ENCODE measurements at places on chromosomes 5 and 9.

DNA sequence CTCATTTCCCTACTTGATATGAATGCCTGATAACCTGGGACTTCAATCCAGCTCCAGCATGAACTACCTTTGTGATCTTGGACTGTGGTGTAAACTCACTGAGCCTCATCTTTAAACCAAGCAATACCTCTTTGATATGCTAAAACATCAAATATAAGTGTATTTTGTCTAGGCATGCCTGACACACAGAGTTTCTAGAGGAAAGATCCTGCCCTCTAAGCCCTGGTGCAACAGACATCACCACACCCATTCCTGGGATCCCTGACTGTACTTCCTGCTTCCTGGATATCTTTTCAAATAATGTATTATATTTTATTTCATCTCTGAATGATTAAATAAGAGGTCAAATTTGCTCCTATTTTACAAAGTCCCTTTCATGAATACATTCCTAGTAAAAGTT is 55.8 kb downstream of the ANXA2R start:
- DNase-seq, result no peak

DNA sequence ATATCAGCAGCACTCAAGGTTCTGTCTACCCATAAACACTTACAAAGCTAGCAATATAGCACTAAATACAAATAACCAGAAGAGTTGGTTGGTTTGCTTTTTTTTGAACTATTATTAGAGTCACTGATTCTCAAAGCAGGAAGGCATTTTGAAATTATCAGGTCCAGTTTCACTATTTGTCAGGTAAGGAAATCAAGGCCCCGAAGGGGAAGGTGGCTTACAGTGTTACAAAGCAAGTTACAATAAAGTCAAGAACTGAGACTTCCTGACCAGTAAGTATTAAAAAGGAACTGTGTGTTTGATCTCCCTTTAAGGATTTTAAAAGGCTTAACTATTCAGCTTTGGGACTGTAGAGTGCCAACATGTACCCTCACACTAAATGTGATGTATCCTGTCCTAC is 10.8 kb downstream of the C5orf15 start:
- DNase-seq, result no peak

DNA sequence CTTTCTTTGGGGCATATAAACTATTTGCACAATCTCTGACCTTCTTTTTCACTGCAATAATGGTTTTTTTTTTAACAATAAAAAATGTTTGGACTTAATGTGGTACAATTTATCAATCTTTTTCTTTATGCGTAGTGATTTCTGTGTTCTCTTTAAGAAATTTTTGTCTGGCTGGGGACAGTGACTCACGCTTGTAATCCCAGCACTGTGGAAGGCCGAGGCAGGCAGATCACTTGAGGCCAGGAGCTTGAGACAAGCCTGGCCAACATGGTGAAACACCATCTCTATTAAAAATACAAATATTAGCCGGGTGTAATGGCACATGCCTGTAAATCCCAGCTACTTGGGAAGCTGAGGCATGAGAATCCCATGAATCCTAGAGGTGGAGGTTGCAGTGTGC is 72.3 kb downstream of the STK32A start:
- no peak for DNase-seq

GRCh38 chr5:78204241-78204640 is 90.3 kb downstream of the AP3B1 start:
- DNase-seq, result no peak

- DNase-seq, result no peak
These were observed 23.2 kb downstream of the TLE1 start for GRCh38 chr9:81666123-81666522.

DNA sequence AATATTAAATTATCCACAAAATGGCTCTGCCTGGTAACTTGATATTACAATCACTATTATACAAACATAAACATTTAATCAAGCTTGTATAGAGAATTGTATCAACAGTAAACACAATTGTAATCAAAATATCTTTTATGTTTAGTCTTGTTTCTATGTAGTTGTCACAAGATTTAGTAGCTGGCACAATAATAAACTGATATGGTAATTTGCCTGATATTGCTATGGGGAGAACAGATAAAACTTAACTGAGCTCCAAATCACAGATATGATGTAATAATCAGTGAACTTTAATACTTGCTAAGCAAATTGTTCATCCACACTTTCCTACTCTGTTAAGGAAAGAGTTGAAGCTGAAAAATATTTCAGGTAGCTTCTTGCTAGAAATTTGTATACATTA is 189.8 kb downstream of the MPDZ start:
- no peak for DNase-seq

DNA sequence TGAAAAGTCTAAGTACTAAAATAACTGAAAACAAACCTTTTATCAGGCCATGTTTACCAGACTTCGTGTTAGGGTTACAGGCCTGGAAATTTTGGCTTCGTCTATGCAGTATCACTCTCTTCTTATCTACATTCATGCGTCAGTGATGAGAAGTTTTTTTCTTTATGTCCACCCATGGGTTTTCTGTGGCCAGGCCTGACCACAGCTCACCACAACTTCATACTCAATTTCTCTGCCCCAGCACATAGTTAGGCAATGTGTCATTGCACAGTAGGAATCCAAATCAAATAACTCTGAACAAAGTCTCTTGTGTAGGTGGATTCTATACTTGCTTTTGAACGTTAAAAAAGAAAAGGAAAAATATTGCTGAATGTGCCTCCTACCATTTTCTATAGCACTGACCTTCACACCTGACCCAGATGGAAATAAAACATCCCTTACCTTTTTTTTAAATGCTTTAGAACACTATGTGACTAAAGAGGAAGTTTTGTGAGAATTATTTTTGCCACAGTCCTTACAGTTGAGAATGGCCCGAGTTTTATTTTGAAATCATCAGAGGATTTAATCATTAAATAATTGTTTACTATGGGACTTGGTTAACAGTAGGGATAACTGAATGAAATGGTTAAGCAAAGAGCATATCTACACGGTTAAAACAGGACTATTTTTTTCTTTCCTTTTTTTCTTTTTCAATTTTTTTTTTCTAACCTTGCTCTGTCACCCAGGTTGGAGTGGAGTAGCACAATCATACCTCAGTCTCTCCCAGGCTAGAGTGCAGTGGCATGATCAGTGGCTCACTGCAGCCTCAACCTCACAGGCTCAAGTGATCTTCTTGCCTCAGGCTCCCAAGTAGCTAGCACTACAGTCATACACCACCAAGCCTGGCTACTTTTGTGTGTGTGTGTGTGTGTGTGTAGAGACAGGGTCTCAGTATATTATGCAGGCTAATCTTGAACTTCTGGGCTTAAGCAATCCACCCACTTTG is 1247.0 kb upstream of the ACO1 start:
- DNase-seq, result peak; percentile 91

GRCh38 chr9:86281593-86282076 is 703 bp downstream of the ISCA1 start:
- DNase-seq, result no peak

DNA sequence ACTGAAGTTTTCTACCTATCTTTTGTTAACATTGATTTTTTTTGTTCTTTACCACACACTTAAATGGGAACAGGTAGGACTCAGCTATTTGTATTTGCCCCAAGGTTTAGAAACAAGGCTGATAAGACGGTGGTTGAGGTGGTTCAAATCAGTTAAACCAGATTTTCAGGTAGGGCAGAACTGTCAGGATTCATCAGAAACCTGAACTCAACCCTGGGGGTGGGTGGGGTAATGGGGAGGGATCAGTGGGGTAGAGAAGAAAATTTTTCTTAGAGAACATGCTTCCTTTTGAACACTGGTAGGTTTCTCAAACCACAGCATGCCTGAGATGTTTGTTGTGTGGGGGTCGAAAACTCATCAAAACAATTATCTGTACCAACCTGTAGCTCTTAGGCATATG is 113.0 kb downstream of the BASP1 start:
- no peak for DNase-seq

DNA sequence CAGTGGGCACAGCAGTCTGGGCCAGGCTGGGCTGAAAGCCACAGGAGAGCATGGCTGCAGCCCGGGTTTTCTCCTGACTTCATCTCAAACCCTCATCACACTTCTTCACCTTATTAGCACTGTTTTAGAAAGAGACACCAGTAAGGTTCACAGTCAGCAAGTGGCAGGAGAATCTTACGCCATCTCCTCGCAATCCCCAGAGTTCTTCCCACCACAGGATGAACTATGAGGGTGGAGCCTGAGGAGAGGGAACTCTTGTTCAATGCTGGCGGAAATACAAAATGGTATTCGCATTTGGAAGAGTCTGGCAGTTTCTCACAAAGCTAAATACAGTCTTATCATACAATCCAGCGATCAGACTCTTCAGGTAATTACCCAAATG is 14.7 kb downstream of the BICD2 start:
- no peak for DNase-seq

DNA sequence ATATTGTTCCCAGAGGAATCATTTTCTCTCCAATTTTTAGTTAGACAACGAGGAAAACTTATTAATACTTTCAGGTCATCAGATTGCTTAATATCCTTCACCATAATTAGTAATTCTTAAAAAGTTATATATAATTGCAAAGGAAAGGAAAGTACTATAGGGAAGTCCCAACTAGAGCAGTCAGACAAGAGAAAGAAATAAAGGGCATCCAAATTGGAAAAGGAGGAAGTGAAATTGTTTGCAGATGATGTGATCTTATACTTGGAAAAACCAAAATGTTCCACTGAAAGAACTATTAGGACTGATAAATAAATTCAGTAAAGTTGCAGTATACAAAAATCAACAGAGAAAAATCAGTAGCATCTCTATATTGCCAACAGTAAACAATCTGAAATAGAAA is 223.5 kb upstream of the MEF2C start:
- no peak for DNase-seq

- DNase-seq, result no peak
These were observed 107.2 kb upstream of the RAD23B start for GRCh38 chr9:107175816-107176435.

DNA sequence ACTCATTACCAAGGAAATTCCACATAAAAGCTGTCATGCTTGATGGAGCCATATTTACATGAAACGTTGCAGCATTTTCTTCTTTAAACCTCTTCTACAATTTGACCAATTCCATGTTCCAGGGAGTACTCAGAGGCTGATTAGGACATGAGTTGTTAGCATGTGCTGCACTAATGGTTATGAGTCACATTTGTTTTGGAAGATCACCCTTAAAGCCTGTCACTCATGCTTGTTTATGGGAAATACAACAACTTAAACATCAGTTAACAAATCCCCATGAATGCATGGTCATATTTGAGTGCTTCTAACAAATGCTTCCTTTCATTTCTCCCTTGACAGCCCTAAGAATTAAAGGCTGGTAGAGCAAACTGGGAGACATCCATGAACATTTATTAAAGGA is 156.1 kb downstream of the GHR start:
- no peak for DNase-seq

GRCh38 chr5:68562308-68562707 is 346.8 kb downstream of the PIK3R1 start:
- DNase-seq, result no peak

DNA sequence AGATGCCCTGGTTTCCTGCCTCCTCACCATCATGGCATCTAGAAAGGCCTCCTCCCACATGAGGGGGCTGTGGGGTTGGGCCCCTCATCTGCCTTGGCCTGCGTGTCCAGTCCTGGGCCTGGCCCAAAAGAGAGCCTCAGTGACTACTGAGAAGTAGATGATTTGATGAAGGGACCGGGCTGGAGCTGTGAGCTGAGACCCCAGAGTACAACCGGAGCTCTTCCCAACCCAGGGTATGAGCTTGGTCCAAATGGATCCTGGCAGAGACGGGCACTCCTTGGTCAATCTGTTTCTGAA is 62.9 kb downstream of the FGF18 start:
- no peak for DNase-seq

GRCh38 chr5:32507738-32508434 is 63.3 kb upstream of the ZFR start:
- DNase-seq, result no peak

GRCh38 chr5:30698217-30698616 is 495.3 kb upstream of the CDH6 start:
- DNase-seq, result no peak

Measured in non-pigmented ciliary epithelial cell (primary cell).